Stimulated activated CD4-positive, alpha-beta T cell treated with anti-CD3 and anti-CD28 coated beads, Interleukin-2, amount 100 ng/mL, for 48 hours (primary cell): ENCODE measurements at places on chromosomes 2 and 18.
A peak's percentile ranks its signal among the peaks of the same experiment; 100 is the strongest.

GRCh38 chr2:239509373-239510143, 108.7 kb upstream of the HDAC4 start:
- no peak for DNase-seq

DNA sequence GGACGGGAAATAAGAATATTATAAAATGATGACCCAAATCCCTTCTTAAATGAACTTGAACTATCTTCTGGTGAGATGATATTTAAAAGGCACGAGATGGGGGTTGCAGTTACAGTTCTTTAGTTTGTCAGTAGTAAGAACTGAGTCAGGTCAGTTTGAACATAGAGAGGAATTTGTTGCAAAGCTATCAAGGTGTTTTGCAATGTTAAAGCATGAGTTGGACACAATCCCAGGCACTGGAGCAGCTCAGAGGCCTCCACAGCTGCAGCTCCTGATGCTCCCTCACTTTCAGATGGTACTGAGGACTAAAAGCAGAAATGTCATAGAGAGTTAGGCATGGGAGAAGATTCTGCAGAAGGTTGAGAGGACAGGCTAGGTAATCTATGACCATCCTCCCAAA, 236.0 kb downstream of the BCL2 start:
- DNase-seq: no peak

DNA sequence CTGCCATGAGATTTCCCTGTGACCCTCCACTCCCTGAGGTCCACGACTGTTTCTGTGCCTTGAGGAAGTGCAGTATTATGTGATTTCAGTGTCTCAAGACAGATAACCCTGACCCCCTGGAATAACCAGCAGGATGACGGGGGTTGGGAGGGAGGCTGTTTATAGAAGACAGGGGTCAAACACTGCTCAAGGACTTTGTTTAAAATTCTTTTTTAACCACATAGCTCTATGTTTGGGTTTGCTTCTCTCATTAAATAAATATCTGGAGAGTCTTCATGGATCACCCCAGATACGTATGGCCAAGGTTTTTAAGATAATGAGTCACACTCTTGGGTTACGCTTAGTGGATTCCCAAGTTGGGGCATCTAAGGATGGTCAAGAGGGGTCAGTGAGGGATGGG, 523.8 kb upstream of the TNP1 start:
- DNase-seq: no peak

GRCh38 chr18:12027046-12027445, 45.7 kb downstream of the IMPA2 start:
- no peak for DNase-seq

GRCh38 chr2:35099342-35099741, 1256.2 kb upstream of the CRIM1 start:
- DNase-seq: no peak

- DNase-seq: no peak
These were observed 130.8 kb downstream of the FOXI3 start for GRCh38 chr2:88321449-88322248.

GRCh38 chr2:199470672-199471442, 13.1 kb upstream of the SATB2 start:
- DNase-seq: no peak

- DNase-seq: no peak
These were observed 42.4 kb downstream of the THUMPD2 start for GRCh38 chr2:39736640-39737039.

- no peak for DNase-seq
These were observed 41.0 kb downstream of the SMAD7 start for GRCh38 chr18:48909721-48910120.

DNA sequence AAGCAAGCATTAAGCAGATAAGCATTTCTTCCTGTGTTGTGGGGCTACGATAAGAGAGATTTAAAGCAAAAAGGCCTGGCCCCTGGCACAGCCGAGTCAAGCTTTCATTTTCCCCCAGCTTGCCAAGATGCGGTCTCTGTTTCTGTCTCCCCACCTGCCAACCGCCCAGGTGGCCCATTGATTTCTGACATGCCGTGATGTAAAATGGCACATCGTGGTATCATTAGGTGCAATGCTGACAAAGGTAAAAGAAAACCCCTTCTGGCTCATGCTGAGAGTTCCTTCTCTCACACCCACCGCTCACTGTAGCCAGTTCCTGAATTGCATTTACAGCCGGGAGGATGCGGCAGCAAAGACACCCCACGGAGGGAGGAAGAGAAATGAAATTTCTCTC, 62.8 kb downstream of the BOD1L2 start:
- no peak for DNase-seq

DNA sequence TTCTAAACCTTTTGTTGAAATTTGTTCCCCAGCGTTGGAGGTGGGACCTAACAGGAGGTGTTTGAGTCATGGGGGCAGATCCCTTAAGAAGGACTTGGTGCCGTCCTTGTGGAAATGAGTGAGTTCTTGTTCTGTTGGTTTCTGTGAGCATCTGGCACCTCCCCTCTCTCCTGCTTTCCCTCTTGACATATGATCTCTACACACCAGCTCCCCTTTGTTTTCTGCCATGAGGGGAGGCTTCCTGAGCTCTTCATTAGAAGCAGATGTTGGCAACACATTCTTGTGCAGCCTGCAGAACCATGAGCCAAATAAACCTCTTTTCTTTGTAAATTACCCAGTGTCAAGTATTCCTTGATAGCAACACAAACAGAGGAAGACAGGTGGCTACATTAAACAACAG, 23.8 kb downstream of the NABP1 start:
- no peak for DNase-seq

DNA sequence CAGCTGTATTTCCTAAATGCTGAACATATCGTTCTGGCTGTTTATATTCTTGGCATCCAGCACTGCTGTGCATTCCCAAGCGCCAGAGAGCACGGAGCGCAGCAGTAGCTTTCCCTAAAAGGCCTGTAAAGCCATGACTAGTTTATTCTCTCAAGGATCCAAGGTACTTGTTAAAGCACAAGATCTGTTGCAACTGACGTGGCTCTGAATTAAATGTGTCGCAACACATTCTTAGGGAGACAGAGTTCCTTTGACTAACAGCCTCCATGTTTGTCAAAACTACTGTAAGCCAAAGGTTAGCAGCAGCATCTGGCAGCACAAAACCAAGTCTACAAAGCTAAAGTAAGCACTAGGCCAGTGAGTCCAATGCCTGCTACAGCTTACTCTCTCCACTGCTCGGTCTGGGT, 188.6 kb upstream of the FN1 start:
- no peak for DNase-seq

GRCh38 chr18:2958819-2959298, 54.1 kb downstream of the LPIN2 start:
- no peak for DNase-seq

- DNase-seq: no peak
These were observed 31.8 kb upstream of the KCNE4 start for GRCh38 chr2:223019987-223020717.

DNA sequence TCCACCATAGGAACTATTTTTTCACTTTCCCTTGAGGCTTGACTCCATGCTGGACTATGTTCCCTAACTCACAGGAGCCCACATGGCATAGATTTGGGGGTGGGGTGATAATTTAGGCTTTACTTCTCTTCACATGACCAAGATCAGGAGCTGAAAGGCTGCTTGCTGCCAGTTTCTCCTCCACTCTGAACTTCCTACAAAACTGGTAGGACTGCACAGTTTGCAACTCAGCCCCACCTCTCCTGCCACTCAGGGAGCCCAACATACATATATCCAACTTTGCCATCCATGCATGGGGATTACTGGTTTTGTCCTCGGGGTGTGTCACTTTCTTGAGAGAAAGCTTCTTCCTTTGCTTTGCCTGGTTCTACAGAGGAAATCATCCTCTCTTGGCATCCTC, 14.2 kb downstream of the INO80D start:
- no peak for DNase-seq

DNA sequence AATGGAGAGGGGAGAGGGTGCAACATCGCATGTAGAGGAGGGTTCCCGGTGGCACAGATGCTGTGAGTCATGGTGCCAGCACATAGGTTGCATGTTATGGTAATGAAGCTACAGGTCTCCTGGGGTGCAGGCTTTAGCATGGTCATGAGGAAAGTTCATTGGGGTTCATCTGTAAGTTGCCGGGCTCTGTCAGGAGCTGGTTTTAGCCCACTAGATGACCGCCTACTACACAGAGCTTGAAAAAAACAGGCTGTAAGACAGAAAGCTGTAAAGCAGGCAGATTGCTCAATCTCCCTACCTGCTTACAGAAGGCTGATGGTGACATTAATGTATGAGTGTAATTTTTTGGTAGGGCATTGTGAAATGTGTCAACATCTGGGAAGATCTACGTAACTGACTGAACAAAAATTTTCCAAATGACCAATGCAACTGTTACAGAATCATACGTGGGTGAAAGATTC, 23.9 kb downstream of the DYSF start:
- no peak for DNase-seq

DNA sequence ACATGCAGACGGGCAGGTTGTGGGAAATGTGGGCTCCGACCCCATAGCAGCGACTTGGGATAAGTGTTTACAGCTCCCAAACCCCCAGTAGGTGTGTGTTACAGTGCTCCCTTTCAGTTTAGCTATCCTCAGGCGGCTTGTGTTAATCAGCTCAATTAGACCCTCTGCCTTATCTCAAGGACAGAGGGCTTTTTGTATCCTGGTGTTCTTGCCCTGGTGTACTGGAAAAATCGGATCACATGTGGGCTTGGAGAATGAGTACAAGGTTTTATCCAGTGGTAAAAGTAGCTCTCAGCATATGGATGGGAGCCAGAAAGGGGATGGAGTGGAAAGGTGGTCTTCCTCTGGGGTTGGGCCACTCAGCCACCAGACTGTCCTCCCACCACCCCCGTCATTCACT, 264.7 kb upstream of the SYT4 start:
- no peak for DNase-seq

- no peak for DNase-seq
These were observed 215.6 kb upstream of the SMAD7 start for GRCh38 chr18:49166327-49166726.

DNA sequence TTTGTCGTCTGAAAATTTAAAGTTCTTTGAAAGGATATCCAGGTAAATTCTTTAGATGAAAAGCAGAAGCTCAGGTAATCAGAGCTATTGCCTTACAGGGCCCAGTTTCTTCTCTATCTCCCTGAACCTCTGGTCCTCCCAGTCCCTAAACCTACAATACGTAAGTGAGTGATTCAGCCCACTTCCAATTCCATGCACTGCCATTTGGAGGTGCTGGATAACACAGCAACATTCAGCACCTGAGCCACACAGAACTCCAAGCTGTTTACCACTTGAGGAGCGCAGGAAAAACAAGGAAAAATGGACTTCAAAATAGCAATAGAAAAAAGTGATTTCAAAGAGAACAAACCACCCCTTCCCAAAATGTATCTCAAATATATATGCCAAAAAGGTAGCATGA, 105.0 kb upstream of the DNAJC10 start:
- DNase-seq: no peak

GRCh38 chr18:56576826-56577573, 61.4 kb downstream of the TXNL1 start:
- no peak for DNase-seq

GRCh38 chr2:148674063-148675020, 29.8 kb downstream of the EPC2 start:
- peak; percentile 13 for DNase-seq

- no peak for DNase-seq
These were observed 19.2 kb downstream of the RNMT start for GRCh38 chr18:13745696-13746095.

- no peak for DNase-seq
These were observed 123.6 kb upstream of the STK17B start for GRCh38 chr2:196295005-196295404.

DNA sequence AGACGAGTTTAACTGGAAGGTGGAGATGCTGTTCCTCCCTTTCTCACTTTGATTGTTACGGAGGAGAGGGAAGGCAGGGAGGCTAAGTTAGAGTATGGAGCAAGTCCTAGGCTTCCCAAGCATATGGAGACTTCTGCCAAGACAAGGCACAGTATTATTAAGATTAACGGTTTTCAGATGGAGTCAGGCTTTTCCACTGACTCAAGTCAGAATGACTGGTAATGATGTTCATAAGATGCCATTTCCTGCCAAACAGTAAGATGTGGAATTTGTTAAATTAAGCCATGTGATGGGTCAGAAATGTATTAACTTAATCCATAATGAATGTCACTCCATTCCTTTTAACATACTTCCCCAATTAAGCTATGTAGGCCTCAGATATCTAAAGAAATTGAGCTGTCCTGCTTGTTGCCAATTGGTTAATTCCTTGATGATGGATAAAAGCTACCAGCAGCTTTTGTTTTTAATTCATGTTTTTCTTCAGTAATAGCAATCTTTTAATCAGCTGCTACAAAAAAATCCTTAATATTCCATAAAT, 383.7 kb downstream of the ZNF521 start:
- DNase-seq: no peak

DNA sequence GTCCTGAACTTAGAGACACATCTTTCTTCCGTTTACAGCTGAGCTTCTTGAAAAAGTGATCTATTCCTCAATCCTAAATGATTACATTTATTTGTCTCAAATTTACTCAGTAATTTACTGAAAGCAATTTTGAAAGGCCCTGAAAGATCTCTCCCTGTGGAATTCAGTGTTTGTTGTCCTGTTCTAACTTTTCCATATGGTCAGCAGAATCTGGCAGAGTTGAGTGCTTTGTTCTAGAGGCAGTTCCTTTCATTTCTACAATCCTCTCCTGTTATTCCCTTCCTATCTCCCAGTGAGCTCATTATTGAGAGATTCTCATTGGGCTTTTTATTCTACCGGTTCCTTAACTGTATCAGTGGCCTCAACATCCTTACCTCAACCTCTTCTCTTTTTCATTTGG, 36.5 kb upstream of the REG3G start:
- DNase-seq: no peak

GRCh38 chr2:50392185-50392584, 639.7 kb downstream of the NRXN1 start:
- no peak for DNase-seq

- DNase-seq: no peak
These were observed 289.6 kb downstream of the PTPRM start for GRCh38 chr18:7856733-7857132.

DNA sequence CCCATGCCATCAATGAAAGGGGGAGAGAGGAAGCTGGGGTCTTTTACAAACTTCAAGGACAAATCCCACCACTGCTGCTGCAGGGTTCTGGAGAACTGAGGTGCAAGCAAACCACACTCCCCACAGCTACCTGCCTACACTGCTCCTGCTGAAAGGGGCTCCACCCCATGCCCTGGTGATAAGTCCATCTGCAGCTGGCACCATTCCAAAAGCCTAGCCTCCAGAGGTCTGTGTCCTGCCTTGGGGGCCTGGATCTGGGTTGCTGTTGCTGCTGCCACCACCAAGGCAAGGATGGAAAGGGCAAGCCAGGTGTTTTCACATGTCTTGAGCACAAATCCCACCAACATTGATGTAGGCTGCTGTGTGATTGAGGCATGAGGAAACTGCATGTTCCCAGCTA, 97.4 kb upstream of the UBE2E3 start:
- DNase-seq: no peak

GRCh38 chr2:199556527-199557285, 99.0 kb upstream of the SATB2 start:
- no peak for DNase-seq

- no peak for DNase-seq
These were observed 18.9 kb upstream of the DAPL1 start for GRCh38 chr2:158776231-158776630.

GRCh38 chr2:175461839-175462238, 280.3 kb upstream of the ATP5MC3 start:
- no peak for DNase-seq

GRCh38 chr2:41771710-41772109, 276.1 kb upstream of the PKDCC start:
- DNase-seq: no peak
